ENCODE measurements at places on chromosomes 2 and 18.

GRCh38 chr2:143356736-143357446 lies 227.7 kb downstream of the ARHGAP15 start:
- DNase-seq: no peak

- DNase-seq: no peak
These were observed 113.6 kb downstream of the ALPK2 start for GRCh38 chr18:58515175-58515775.

GRCh38 chr18:44181951-44182747 lies 498.5 kb upstream of the SETBP1 start:
- no peak for DNase-seq

DNA sequence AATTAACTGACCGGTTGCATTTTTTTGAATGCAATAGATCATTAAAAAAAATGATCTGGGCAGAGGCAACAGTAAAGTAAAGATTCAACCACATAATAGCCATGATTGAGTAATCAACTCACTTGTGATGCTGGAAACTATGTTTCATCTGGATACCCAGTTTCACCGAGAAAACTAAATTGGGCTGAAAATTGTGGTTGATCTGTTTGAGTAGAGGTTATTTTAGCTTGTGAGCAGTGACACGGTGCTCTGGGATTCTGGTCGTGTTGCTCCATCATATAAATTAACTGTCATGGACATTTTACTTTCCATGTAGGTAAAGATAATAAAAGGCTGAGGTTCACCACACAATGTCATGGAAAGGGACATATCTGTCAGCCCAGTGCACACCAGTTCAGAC lies 58.7 kb downstream of the CD226 start:
- DNase-seq: no peak

DNA sequence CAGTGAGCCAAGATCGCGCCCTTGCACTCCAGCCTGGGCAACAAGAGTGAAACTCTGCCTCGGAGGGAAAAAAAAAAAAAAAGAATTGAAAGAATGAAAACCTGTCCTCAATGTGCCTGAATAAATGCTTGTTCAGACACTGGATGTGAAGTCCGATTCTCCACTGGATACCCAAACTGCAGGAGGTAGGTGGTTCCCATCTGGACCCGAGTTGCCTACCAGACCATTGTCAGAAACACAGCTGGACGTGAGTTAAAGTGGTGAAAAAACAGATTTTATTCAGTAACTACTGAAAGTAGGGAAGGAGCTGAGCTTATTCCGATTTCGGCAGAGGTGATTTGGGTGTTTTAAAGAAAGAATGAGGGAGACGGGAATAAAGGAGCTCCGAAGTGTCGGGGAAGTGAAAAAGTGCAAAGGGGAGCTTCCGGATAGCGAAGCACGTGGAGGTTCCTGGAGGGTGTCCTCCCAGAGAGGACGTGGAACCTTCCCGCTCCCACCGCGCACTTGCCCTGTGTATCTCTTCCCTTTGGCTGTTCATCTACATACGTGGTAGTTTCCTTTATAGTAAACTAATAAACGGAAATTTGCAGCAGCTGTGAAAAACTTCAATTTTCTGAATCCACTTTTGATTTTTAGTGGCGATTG lies 10.4 kb upstream of the ZDBF2 start:
- DNase-seq: no peak

GRCh38 chr18:8962192-8962779 lies 140.2 kb upstream of the NDUFV2 start:
- no peak for DNase-seq

DNA sequence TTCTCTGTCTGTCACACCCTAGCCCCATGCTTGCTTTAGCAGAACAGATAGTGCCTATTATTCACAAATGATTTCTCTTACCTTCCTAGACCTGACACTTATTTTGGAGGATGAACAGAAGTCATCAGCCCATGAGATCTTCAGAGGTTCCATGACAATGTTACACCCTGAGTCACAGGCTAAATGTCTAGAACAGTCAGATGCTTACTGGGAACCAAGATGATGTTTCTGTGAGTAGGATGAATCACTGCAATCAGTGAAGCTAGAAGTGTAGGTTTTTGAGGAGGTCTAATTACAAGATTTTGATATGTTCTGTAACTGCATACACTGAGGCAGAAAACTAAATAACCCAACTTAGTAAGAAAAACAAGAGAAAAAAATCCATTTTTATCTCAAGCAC lies 123.0 kb upstream of the THUMPD2 start:
- DNase-seq: no peak

DNA sequence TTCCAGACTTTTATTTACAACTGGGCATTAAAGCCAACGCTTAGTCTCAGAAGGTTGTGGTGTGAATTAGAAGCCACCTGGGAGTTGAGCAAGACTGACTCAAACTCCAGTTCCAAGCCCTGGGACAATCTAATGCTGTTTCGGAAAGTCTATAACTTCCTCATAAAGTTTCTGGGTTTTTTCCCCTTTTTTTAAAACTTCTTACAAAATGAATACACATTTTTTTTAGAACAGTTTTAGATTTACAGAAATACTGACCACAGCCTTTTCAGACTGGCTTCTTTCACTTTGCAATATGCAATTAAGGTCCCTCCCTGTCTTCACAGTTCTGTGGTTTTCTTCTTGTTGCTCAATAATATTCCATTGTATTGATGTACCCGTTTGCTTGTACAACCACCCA lies 115.9 kb upstream of the TWIST2 start:
- no peak for DNase-seq

DNA sequence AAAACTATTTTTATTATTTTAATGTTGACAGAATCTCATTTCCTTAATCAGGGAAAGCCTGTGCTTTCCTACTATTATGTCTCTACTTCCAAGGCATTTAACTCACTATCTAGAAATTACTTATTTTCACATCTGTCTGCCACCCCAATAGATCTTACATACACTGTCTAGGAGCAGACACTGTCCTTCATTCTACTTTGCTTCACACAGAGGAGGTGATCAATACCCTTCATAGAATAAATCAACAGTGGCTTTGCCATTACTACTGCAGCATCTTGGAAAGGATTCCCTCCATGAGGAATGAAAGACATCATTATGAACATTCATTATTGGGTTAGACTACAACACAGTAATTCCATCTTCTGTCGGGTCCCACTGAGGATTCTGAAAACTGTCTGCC lies 31.7 kb downstream of the CDH20 start:
- DNase-seq: no peak

GRCh38 chr2:39138837-39139211 lies 18.0 kb upstream of the SOS1 start:
- DNase-seq: no peak

- DNase-seq: no peak
These were observed 53.4 kb upstream of the ORC2 start for GRCh38 chr2:201016859-201017258.

DNA sequence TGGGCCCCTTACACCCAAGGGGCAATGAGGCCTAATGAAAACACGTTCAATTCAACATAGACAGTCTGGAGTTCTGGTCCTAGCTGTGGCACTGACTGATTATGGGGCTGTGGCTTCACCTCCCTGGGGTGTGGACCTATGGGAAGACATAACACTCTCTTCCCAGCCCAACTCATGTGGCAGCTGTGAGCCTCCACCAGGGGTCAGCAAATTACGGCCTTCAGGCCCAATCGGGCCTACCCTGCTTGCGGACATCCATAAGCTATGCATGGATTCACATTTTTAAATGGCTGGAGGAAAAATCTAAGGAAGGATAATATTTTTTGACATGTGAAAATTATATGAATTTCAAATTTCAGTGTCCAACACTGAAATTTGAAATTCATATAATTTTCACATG lies 101.3 kb downstream of the LOXHD1 start:
- DNase-seq: peak; percentile 17

- DNase-seq: no peak
These were observed 143.2 kb upstream of the KYNU start for GRCh38 chr2:142734231-142734630.

DNA sequence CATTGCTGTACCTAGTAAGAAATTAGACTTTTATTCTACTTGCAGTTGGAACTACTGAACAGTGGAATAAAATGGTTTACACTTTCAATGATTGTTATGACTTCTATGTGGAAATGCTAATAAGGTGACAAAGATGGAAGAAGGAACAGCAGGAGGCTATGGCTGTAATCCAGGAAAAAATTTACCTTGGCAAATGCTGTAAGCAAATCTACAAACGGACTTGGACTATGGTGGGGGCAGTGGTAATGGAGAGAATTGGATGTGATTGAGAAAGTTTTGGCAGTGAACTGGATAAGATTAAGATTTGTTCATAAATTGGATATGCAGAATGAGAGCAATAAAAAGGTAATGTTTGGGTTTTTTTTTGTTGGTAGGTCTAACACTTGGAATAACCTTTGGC lies 111.0 kb upstream of the ERBB4 start:
- DNase-seq: no peak

GRCh38 chr2:98869870-98870269 lies 66.2 kb downstream of the CRACDL start:
- DNase-seq: no peak

DNA sequence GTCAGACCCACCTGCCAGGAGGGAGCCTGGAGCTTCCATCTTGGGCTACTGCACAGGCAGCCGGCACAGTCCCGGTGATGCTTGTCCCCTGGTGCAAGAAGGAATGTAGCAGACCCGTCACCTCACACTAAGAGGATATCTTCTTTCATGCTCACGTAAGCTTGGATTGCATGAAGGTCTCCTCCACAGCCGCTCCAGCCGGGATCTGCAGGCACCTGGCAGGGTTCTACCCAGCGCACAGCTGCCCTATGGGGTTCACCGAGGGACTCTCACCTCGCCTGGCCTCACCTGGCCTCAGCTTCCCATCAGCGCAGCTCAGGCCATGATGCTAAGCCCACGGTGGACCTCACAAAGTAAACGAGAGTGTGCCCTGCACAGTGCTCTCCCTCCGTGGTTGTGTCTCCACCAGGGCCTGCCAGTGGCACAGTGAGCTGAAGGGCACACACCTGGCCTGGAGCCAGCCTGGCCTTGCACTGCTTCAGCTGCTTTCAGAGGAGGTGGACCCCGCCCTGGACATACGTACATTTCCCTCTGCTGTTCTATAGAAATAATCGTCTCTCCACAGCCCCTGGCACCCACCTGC lies 239.1 kb downstream of the SEPTIN10 start:
- no peak for DNase-seq

All from germinal center (tissue), 1 donor.